ENCODE measurements at places on chromosomes 5 and 9.

- no peak for DNase-seq
Measured at GRCh38 chr5:91777671-91778070, 394.6 kb upstream of the ARRDC3 start.

- DNase-seq: no peak
Measured at GRCh38 chr9:22216730-22217172, 207.6 kb upstream of the CDKN2B start.

DNA sequence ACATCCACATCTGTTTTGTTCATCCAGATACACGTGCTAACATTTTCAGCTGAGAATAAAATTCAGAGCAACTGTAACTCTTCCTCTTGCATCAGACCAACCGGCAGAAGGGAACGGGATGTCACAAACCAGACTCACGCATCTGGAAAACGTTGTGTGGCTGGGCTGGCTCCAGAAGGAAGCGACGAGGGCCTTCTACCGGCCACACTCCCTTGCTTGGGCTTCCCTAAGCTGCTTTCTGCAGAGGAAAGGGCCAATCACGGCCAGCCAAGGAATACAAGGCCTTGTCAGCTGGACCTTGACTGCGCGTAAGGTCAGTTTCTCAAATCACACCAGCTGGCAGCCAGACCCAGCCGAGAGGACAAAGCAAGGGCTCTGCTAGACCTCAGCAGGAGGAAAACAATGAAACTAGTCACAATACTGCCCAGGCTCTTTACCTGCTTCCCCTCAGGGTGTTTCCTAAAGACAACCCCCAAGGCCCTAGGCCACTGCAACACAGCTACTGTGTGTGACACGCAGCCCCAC, 106.1 kb downstream of the THBS4 start:
- DNase-seq: no peak

GRCh38 chr5:51494821-51495220, 111.6 kb downstream of the ISL1 start:
- DNase-seq: no peak

GRCh38 chr9:36802201-36802920, 229.7 kb downstream of the MELK start:
- DNase-seq: no peak

GRCh38 chr9:90433398-90433941, 209.2 kb downstream of the DIRAS2 start:
- DNase-seq: no peak

DNA sequence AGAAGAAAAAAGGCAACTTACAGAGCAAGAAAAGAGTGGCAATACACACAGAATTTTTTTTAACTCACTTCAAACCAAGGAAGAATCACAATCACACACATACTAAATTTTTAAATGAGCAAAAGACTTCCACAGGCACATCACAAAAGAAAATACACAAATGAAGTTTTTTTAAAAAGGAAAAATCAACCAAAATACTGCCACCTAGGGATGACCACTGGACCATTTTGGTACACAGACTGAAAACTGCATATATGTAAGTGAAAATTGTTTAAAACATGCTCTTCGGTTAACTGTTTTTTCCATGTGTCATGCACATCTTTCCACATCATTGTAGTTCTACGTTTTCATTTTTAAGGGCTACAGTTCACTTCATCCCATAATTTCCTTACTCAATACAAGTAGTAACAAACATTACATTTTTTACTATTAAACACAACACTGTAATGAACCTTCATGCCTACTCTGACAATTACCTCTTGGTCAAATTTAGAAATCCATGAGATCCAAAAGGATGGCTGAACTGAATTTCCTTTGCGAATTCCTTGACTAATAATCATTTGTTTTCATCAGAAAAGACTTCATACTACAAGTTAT, 79.0 kb downstream of the FBXW11 start:
- DNase-seq: no peak

- DNase-seq: no peak
Measured at GRCh38 chr5:68817632-68818031, 276.2 kb upstream of the SLC30A5 start.

GRCh38 chr5:132677682-132678400, 4.1 kb downstream of the IL4 start:
- no peak for DNase-seq

DNA sequence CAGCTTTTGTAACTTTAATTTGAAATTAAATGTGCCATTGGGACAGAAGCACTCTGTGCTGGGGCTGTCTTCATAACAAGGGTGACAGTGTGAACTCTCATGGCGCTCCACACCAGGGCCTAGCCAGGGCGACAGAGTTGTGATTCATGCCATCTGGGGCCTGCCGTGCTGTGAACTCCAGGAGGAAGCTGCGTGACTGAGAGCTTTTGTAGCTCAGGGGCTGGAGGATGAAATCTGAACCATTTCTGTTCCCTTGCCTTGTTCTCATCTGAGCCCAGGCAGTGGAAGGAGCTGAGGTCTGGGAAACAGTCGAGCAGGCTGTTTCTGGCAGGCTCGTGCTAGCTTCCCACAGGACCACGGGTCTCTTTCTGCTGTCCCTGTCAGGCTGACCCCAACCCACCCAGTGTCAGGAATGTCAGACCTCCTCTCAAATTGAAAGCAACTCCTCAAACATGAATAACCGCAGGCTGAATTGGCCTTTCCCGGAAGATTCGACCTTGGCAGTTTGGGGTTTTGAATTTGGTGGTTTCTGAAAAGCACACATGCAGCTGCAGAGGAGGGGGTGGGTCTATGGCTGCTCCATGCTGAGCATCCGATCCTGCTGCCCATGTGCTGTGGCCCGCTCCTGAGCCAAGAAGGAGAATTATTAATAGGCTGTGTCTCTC, 69.2 kb upstream of the RPS23 start:
- no peak for DNase-seq

DNA sequence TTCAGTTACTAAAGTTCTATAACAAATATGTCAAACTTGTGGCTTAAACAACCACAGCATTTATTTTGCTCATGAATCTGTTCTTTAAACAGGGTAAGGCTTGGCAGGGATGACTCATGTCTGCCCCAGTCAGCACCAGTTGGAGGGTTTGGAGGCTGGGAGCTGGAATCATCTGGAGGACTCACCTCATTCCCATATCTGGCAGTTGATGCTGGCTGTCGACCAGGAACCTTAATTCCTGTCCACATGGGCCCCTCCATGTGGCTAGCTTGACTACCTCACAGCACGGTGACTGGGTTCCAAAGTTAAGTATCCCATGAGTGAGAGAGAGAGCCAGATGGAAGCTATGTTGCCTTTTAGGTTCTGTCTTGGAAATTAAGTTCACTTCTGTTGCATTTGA, 13.8 kb upstream of the CCL28 start:
- DNase-seq: no peak

- DNase-seq: no peak
Measured at GRCh38 chr9:124518116-124518515, 10.9 kb upstream of the NR5A1 start.

DNA sequence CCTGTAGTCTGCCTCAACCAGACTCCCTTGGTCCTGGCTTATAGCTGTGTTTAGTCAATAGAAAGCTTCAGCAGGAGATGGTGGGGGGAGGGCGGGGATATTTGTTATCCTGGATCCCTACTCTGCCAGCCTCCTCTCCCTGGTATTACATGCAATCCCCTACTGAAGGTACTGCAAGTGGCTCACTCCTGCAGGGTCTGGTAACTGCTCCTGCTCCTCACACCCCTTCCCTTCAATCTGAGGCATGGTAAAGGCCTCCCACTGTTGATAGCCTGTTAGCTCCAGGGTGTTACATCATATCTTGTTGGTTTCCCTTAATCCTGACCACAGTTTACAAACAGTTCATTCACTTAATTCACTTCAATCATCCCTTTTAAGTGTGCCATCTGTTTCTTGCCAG, 137.5 kb downstream of the AP3B1 start:
- DNase-seq: no peak

DNA sequence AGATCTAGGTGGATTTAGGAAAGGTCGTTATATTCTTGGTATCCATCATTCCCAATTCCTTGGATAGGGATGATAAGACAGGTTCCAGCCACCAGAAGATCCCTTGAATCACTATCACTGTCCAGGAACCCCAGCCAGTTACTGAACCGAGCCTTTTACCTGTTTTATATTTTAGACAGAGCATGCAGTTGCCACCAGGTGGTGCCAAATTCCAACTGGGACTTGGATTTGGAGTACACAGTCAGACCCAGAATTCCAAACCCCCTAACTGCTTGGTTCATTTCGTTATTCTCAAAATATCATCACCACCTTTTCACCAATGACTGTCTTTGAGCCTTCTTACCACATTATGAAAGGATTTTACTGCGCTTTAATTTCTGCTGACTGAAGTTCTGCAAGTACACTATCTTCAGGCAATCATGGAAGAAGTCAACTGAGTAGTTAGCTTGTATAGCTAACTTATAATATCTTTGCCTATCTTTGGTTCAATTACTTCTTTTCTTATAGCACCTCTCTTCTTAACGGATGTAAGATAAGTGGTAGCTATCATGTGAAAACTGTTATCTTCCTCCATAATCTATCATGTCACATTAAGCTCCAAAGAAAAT, 191.8 kb downstream of the PRR16 start:
- DNase-seq: no peak

GRCh38 chr5:136075466-136075891, 46.7 kb downstream of the TGFBI start:
- DNase-seq: no peak

DNA sequence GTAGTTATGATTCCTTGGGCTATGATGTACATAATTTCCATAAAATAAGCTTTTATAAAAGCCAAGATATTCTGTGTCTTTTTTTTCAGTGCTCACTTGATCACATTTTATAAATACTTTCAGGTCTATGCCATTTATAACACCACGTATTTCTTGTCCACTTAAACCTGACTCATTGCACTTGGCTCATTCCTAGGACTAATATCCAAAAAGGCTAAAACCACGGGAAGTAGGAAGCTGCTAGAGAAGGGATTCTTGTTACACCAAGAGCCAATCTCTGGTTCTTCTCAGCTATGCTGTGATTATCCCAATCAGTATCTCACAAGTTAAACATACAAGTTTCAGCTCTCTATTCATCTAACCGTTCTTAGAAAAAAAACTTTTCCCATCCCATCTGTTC, 80.4 kb upstream of the CDH6 start:
- DNase-seq: no peak

GRCh38 chr9:4296217-4296616, 3.7 kb downstream of the GLIS3 start:
- no peak for DNase-seq

All from cortex of kidney (tissue), 1 donor.